ENCODE measurements at places on chromosomes 7 and 10.

- no peak for DNase-seq
Observed at GRCh38 chr10:129471447-129472175, 4.6 kb downstream of the MGMT start.

DNA sequence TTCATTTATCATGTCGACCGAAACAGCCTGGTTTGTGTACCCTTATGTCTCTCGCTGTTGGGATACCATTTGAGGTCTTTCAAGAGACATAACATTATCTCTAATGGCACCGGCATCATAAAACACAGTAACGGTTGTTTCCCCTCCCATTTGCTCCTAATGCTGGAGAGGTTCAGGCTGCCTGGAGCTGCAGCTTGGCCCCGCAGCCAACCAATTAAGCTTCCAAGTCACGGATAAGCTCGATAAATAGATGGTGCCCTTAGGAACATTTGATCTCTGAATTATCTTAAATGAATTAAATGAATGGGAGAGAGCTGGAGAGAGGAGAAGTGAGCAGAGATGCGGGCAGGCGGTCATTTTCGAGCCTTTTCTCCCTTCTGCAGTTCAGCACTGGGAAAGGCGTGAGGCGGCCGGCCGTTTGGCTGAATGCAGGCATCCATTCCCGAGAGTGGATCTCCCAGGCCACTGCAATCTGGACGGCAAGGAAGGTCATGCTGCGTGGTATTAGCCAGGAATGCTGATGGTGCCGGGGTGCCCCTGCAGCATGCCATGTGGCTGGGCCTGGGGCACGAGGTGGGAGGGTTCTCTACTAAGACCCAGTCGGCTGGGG, 12.6 kb downstream of the CPA4 start:
- no peak for DNase-seq

DNA sequence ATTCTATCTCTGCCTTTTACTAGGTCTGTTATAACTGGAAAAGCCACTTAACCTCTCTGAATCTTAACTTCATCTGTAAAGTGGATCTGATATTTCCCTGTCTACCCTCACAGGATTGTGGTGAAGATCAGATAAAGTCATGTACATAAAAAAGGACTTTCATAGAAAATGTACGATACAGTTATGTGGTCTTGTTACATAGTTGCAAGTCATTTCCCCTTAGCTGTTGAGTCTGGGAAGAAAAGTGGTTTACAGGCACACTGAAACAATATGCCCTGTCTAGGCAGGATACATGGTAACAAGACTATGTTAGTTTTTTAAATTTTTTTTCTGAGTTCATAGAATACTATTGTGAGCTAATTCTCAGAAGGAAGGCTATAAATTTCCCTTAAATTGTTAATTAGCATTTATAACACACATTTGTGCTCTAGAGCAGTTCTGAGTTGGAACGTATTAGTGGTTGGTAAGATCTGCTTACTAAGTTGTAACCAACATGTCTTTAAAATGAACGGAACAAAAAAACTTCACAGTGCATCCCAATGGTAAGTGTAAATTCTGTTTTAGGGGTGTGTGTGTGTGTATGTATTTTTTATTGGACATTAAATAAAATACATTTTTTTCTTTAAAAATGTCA, 7.1 kb upstream of the GSTO1 start:
- no peak for DNase-seq

- DNase-seq, result no peak
Observed at GRCh38 chr7:127844165-127844564, 187.1 kb downstream of the LRRC4 start.

DNA sequence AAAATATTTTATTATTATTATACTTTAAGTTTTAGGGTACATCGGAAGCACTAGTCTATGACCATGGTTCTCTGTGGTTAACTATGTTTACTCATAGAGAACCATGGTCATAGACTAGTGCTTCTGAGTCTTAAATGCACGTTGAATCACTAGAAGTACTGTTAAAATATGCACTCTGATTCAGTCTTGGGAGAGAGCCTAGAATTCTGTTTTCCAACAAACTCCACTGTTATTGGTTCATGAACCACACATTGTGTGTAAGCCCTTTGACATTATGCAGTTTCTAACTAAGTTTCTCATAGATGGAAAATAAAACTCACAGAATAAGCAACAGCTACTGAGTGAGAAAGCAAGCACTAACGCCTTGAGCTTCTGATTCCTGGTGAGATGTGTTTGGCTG, 1120.6 kb downstream of the SORCS1 start:
- no peak for DNase-seq

DNA sequence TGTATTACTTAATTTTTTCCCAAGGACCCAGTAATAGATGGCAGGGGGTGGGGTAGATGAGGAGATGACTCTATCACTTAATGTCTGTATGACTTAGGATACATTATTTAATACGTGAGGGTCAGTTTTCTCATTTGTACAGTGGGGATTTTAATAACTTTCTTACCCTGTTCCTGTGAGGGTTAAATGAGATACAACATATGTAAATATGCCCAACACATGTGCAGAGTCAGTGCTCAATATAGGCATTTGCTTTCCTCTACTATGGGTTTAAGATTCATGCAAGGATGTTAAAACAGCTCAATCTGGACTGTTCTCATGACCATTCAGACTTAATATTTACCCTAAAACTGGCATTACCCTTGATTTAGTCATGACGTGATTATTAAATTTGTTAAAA, 31.2 kb downstream of the ST7 start:
- no peak for DNase-seq

- no peak for DNase-seq
Observed at GRCh38 chr10:26970667-26971066, 109.9 kb upstream of the ABI1 start.

- DNase-seq, result no peak
Observed at GRCh38 chr10:69786791-69787190, 14.9 kb upstream of the COL13A1 start.

GRCh38 chr10:132836832-132837540, 51.0 kb upstream of the NKX6-2 start:
- DNase-seq, result no peak

DNA sequence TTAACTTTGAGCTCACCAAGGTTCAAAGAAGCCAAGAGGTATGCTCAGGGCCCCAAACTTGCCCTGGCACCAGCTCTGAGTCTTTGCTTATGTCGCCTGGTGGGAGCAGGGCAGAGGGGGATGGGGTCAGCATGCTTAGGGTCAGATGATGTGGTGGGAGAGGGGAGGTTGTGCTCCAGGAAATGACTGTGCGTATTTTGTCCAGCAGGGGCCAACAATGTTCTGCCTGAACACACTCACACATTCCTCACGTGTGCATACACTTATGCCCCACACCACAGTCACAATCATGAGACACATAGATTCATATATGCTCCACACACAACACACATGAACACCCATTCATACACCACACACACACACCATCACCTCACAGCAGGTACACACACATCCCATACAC, 4.4 kb upstream of the RAMP3 start:
- no peak for DNase-seq

DNA sequence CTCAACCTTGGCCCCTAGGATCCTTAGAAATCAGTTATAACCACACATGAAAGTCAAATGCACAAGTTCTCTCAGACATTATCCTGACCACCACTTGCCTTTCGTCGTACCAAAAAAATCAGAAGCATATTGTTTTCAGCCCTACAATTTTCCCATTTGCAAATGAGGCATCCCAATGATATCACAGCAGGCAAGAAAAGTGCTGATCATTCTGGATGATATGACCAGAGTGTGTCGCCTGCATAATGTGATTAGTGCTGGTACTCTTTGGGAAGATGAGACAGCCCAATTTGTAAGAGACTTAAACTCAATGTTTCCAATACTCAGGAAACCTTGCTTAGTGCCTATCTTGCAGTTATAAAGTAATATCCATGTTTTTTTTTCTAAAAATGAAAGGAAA, 168.0 kb downstream of the SORCS1 start:
- DNase-seq, result no peak

All from COR-L47 (cell line).